ENCODE measurements at places on chromosomes 11 and 22. TPM values are rescaled to one million over a fixed set of nuclear protein-coding genes. Genes with fewer than 3 reads are reported as not detected.

GRCh38 chr11:93123351-93123898 is 74.4 kb downstream of the SLC36A4 start:
- DNase-seq: peak; percentile 15

- no peak for DNase-seq
Measured at GRCh38 chr11:115080923-115081680, 402.8 kb downstream of the NXPE2 start.

DNA sequence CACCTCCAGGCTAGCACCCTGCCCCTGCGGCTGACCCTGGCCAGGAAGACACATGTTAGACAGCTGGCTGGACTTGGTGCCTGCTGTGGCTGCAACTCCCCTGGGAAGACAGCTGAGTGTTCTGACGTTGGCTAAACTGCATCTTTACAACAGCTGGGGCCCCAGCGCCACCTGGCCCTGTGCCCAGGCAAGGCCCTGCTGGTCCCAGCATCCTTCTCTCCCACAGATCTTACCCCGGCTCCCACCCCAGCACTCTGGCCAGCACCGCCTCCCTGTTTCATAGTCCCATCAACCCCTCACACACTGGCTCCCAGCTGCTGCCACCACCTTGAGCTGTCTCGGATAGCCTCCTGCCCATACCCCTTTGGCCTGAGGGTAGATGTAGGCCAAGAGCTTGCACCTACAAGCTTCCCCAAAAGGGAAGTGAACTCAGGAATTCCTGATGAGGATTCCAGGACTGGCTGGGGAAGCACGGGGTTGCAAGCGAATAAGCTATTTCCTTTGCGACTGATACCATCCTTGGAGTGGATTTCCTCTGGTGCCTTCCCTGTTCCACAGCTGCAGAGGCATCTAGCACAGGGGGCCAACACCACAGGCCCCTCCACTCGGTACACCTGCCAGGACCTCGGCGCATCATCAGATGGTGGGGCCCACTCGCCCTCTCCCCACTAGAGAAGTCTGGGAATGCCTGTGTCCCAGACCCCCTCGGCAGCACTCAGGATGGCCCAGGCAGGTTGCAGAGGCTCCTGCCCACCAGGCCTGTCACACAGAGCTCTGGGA is 28.5 kb downstream of the RSPH14 start:
- DNase-seq: peak; percentile 61

Gene CCDC188
- 1.8 TPM for polyA plus RNA-seq

GRCh38 chr11:36044636-36045035 is 100.8 kb downstream of the LDLRAD3 start:
- DNase-seq: no peak

DNA sequence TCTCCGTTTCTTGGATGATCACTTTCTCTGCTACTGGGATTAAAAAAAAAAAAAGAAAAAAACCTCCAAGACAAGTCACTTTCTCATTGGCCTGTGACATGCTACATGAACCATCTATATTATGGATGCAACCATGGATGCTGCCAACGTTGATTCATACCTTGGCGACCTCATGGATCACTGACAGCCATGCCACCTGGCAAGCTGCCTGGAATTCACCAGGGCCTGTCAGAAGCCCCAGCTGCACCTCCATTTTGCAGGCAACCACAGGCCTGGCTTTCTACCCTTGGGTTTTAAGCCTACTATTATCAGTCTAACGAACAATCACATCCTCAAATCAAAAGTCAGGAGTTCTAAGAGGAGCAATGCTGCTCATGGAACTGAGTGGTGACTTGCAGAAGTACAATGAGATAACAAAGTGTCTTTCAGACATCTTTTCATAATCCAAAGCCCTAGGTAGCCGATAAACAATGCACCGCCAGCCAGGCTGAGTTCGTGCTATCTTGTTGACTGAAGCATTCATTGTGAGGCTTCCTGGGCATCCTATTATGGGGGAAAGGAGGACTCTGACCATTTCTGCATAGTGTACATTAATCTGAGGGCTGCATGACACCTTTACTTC is 48.0 kb upstream of the CADM1 start:
- DNase-seq: no peak

GRCh38 chr11:93323747-93324146 is 6.8 kb upstream of the DEUP1 start:
- DNase-seq: no peak

Gene CTSW
- 0.81 TPM for polyA plus RNA-seq

Gene KIF18A
- 3.2 TPM for polyA plus RNA-seq

DNA sequence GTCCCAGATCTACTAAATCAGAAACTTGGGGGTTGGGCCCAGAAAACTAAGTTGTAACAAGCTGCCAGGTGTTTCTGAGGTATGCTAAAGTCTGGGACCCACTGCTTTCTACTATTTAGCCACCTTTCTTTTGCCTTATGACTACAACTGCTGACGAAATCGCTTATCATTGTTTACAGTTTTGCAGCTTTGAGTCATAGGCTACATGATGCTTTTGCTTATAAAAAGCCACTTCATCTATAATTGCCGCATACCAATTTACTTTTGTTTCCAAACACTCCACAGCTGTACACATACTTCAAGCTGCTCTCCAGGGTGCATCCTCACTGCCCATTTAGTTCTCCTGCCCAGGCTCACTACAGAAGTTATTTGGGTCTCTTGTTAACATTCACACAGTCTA is 144.7 kb downstream of the ENTHD1 start:
- DNase-seq: no peak

DNA sequence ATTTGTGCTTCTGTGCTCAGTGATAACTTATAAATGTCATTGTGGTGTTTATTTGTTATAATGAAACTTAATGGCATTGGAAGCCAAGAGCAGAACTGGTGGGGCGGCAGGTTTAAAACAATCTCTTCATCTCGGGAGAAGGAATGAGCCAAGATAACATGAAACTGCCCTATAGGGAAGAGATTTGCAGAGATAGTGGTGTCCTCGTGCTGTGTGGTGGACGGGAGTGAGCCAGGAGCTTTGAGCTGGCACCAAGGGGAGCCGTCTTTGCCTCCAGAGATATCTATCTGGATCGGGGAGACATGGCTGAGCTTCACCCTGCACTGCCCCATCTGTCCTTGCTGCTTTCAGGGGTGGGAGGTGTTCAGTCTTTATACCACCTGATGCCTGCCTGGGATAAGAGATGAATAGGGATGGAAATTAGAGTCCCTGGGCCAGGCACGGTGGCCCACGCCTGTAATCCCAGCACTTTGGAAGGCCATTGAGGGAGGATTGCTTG is 189.6 kb downstream of the ST3GAL4 start:
- DNase-seq: no peak

Gene CCDC87
- 0.25 TPM for polyA plus RNA-seq

DNA sequence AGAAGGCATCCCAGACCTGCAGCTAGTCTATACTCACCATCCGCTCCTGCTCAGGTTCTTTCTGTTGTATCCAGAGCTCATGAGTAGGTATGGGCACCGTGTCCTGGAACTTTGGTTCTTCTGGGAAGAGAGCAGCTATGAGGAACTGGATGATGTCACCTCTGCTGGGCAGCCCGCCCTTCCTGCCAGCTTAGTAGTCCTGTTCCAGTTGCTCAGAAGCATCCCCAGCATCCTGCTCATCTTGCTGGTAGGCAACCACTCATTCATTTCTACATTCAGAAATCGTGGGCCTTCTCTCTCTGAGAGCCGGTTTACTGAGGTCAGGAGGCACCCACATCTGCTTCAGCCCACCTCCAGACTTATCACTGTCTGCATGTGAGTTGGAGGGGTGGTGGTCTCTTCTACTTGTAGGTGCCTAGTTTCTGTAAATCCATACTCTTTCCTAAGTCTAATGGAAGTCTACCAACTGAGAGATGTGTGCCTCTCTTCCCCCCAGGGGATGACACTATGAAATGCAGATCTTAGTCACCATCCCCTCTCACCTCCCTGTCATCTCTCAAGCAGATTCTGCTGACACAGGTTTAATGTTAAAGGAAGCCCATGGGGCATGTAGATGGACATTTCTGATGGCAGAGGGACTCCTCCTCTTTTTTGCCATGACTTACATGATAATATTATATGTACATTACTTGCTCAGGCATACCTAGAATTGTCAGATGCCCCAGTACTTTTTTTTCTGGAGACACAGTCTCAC is 29.6 kb upstream of the CCDC134 start:
- DNase-seq: no peak

All from hindlimb muscle (tissue), 1 donor.